ENCODE measurements at places on chromosomes 5 and 9.

DNA sequence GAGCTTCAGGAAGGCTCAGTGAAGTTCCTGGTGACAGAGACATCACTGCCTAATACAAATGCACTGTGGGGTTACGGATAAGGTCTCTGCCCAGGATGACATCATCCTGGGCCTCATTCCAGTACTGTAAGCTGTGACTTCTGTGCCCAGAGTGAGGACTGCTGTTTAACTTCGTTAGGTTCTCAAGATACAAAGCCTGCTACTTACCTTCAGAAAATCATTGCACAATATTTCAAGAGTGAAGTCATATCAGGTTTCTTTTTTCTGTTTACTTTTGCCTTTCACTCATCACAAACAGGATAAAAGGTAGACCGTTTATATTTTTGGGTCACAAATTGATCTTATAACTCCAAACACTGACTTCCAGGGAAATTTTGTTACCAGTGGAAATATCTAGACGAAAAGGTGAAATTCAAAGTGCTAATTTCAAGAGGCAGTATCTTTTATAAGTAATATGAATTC is 241.2 kb downstream of the PIK3R1 start:
- DNase-seq, result no peak

- no peak for DNase-seq
Observed at GRCh38 chr9:122789256-122790046, 718 bp downstream of the OR5C1 start.

- DNase-seq, result no peak
Observed at GRCh38 chr5:159049844-159050315, 49.8 kb downstream of the EBF1 start.

- no peak for DNase-seq
Observed at GRCh38 chr9:19732441-19732951, 56.3 kb downstream of the SLC24A2 start.

- no peak for DNase-seq
Observed at GRCh38 chr5:152824316-152824715, 419.2 kb upstream of the NMUR2 start.

DNA sequence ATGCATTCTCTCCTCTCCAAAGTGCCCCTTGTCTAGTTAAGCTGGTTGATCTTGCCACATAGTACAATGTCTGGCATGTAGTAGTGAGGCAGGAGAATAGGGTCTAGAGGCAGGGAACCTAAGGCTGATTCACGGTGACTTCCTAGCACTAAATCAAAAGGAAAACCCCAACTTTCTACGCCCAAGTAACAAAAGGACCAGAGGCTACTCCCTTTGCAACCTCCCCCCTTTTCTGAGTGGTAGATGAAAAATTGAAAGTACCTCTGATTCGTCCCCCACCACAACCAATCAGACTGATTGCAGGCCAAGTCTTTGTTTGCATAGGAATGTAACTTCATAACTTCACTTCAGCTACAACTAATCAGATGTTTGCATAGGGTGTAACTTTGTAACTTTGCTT is 278.8 kb downstream of the PSAT1 start:
- DNase-seq, result no peak

- DNase-seq, result no peak
Observed at GRCh38 chr9:92760070-92760469, 4.6 kb downstream of the BICD2 start.

- DNase-seq, result no peak
Observed at GRCh38 chr5:107855171-107855570, 184.4 kb upstream of the EFNA5 start.

- no peak for DNase-seq
Observed at GRCh38 chr5:146888351-146888978, 9.9 kb upstream of the PPP2R2B start.

DNA sequence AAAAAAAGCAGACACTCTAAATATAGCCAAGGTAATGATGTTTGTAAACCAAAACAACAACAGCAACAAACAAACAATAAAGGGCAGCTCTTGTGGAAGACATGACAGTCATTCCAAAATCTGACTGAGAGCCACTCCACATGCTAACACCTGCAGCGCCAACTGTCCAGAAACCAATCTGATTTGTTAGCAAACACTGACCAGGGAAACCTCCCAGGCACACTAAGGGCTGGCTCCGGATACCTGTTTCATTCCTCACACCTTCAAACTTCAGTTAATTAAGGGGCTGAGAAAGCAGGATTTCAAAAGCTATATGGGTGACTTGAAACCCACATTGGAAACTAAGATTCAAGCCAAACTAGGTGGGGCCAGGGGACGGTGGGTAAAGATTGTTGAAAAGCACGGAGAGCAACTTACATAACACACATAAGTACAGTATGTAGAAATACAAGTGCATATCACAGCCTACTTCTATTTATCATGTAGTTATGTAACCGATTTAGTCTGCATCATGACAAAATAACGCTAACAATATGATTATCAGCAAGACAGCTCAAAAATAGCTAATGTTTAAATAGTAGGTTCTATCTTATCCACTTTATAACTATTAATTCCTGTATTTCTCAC is 203.6 kb downstream of the SEMA5A start:
- DNase-seq, result no peak

DNA sequence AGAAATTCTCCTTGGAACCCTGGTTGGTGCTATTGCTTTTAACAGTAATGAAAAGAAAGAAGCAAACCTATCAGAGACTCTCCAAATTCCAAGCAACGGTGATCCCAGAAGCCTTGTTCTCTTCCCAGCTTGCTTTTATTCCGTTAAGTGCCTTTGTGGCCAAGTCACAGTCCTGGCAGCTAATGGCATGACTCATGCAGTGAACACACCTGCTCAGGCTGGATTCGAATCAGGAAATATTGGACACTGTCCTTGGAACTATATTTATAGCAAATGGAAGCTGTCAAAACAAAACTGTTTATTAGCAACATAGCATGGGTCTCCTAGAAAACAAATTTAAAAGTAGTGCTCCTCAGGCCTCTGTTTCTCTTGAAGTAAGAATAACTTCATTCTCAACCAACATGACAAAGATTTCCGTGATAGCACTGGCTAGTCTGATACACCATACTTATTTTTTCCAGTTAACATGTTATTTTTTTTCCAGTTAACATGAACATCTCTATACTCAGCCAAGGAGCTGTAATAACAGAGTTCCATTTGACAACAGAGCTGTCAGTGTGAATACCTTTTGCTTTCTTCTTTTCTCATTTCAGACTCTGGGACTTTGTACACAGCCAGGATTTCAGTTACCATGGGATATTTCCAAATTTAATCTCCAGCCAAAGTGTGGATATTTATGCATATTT is 502.4 kb downstream of the GADD45G start:
- DNase-seq, result no peak

GRCh38 chr9:89185980-89186379 is 7.4 kb upstream of the SHC3 start:
- DNase-seq, result no peak

DNA sequence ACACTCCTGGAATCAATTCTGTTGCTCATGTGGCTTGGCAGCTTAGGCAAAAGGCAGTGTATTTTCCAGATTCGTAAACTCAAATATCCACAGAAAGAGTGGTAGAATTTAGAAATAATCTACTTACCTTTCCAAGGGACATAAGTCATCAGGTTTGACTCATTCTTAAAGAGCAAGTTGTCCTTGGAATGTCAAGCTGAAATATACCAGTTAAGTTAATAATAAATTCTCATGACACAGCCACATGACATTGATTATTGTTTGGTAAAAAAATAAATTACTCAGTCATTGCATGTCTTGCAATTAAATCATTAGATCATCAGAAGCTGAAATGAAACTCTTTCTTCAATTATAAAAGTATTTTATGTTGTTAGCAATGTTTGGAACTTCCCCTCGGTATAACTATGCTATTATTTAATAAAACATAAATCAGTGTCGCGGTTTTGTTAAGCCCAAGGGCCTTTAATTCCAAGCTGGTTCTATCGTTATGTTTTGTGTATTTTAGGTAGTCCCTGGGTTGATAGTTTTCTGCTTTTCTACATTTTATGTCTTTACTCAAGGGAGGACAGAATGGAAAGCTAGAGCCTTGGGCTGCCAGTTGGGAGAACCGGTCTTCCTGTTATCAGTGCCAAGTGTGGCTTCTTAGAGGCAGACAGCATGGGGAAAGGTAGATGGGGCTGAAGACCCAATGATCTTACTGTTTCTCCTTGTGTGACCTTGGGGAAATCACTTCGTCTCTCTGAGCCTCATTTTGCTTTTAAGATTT is 79.3 kb upstream of the PRLR start:
- DNase-seq, result no peak

- no peak for DNase-seq
Observed at GRCh38 chr5:158436271-158437065, 577.5 kb upstream of the CLINT1 start.

GRCh38 chr9:99029083-99029645 is 75.7 kb upstream of the TGFBR1 start:
- DNase-seq, result no peak

- no peak for DNase-seq
Observed at GRCh38 chr5:19547640-19548039, 440.4 kb downstream of the CDH18 start.

DNA sequence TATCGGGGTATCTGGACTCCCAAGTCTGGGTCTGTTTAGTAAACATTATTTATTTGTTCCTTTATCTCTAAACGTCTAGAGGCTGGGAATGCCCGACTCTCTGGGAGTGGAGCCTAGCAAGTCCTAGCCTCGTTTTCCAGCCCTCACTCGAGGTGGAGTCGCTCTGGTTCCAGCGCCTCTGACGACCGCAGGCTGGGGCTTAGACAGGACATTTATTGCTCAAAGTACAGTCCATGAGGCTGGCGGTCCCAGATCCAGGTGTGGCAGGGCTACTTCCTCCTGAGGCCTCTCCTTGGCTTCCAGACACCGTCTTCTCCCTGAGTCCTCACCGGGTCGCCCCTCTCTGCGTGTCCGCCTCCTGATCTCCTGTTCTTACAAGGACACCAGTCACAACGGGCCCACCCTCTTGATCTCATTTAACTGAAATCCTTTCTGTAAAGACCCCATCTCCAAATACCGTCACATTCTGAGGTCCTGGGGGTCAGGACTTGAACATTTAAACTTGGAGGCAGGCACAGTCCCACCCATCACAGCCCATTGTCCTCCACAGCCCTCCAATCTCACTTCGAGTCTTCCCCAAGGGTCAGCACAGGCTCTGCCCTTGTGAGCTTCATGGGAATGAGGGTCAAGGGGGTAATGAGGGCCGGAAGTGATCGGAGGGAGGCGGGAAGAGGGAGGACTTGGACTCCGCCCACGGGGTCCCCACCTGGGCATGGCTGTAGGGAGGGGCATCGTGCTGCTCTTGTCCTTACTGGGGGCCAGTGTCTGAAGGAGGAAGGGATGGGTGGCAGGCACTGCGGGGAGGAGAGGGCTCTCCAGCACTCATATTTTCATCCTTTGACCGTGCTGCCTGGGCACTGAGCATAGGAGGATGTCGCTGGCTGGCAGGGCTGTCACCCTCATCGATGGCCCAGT is 12.2 kb upstream of the CLPTM1L start:
- no peak for DNase-seq

- DNase-seq, result no peak
Observed at GRCh38 chr5:124858612-124859011, 112.2 kb upstream of the ZNF608 start.

GRCh38 chr5:107372723-107373450 is 297.9 kb downstream of the EFNA5 start:
- no peak for DNase-seq

DNA sequence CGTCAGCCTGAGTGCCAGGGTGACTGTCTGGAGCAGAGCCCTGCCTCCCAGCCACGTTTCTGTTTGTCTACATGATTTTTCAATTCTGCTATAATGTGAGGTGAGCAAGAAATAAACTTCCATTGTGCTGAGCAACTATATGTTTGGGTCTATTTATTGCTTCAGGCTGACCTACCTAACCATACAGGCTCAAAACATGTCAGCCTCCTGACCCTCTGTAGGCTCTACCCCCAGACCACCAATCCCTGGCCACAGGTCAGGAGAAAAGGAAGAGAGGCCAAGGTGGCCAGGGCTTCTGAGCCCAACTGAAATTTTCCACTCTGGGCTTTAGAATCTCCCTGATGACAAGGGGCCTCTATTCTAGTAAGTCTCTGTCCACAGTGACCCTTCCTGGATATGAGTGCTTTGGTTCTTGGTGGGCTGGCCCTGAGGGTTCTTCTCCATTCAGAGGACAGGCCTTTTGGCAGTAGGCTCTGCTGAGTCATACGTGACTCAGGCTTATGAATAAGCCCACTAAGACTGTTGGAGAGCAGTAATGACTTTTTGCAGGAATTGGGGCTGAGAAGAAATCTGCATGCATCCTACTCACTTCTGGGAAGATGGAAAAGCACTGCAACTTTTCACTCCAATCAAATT is 117.2 kb upstream of the TBCA start:
- DNase-seq, result no peak

GRCh38 chr5:61631438-61631941 is 299.4 kb downstream of the ZSWIM6 start:
- DNase-seq, result no peak

- no peak for DNase-seq
Observed at GRCh38 chr5:142637871-142638270, 48.0 kb downstream of the FGF1 start.

GRCh38 chr9:76926324-76926741 is 20.4 kb upstream of the PRUNE2 start:
- no peak for DNase-seq

DNA sequence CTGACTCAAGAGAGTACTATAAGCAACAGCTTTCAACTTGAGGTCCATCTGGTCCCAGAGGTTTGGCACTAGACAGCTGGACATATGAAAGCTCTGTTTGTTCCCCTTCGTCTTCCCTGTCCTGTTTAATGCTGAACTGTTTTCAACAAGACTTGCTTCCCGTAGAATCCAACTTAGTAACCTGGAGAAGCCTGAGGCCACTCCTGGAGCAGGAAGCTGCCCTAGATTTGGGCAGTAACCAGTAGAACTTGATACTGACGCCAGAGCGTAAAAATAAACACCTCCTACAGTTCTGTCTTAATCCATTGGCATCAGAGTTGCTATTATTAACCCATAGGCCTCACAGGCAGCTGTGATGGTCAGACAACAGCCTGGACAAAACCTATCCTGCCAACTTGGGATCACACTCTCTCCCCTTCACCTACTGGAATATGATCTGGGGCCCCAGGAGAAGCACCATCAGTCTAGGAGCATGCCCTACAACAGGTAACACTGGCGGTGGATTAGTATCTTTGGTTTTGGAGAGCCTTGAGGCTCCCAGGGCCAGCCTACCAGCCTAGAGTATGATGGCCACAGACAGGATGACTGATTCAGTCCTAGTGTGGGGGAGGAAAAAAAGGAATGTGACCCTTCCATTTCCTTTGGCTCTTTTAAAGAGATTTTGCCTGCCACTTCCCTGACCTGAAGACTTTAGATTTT is 29.2 kb downstream of the RUSC2 start:
- DNase-seq, result no peak

- no peak for DNase-seq
Observed at GRCh38 chr9:34086864-34087263, 38.2 kb upstream of the UBAP2 start.

- no peak for DNase-seq
Observed at GRCh38 chr5:128407944-128408343, 130.1 kb downstream of the FBN2 start.

- DNase-seq, result no peak
Observed at GRCh38 chr9:95457769-95458168, 59.0 kb downstream of the PTCH1 start.

- no peak for DNase-seq
Observed at GRCh38 chr5:17445185-17445584, 52.8 kb upstream of the TAF11L2 start.

Measured in activated naive CD8-positive, alpha-beta T cell treated with anti-CD3 and anti-CD28 coated beads for 36 hours (primary cell).